ENCODE measurements at places on chromosomes 2 and 18.

GRCh38 chr2:44929735-44930273, 11.7 kb upstream of the SIX3 start:
- no peak for DNase-seq

DNA sequence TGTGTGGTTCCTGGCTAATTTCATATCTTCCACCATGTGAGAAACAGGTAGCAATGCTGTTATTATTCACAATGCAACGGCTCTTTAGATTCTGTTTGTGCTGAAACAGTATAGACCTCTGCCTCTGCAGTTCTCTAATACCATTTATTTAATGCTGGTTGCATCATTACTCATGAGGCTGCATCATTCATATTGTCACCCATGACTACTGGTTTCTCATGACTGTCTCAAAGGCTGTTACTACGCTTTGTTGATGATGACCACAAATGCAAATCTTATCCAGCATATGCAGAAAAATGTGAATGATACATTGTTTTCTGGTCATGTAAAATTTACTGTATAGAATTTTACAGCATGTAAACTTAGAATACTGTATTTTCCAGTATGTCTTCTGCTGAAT, 22.5 kb downstream of the CAVIN2 start:
- DNase-seq = no peak

GRCh38 chr2:200320344-200320743, 13.9 kb downstream of the SPATS2L start:
- peak; percentile 71 for DNase-seq

GRCh38 chr2:215360596-215360995, 48.7 kb downstream of the ATIC start:
- DNase-seq = no peak

- DNase-seq = no peak
Observed at GRCh38 chr2:88735853-88736252, 44.4 kb downstream of the RPIA start.

- DNase-seq = no peak
Observed at GRCh38 chr2:229622495-229623355, 91.6 kb downstream of the DNER start.

DNA sequence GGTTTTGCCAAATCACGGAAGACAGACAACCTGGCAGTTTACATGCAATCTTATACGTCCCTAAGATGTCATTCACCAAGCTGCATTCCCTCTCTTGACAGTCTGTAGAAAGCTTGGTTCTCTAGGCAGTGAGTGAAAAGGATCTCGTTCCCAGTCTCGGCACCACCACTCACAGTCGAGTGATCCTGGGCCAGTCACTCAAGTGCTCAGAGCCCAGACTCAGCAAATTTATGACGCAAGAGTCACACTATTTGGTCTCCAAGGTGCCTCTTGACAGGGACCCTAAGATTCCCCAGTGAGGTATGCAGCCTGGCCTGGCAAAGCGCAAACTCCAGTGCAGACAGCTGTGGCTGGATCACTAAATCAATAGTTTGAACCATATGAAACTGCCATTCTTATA, 77.9 kb downstream of the EIPR1 start:
- DNase-seq = no peak

GRCh38 chr2:225600865-225601264, 201.4 kb downstream of the NYAP2 start:
- DNase-seq = no peak

DNA sequence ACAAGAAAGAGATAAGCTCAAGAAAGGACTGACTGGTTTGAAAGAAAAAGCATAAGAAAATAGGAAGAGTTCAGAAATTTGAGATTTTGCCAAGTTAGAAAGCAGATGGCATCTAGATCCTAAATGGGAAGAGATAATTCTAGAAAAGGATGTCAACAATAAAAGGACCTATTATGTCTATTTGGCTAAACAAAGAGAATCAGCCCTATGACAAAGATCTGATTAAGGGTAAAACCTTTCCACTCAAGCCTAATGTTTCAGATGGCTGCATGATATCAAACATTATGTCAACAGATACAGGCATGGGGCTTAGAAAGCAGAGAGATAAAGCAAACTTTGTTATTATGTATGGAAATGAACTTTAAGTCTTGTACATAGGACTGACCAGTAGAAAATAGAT, 465.0 kb upstream of the TRIB2 start:
- DNase-seq = peak; percentile 29

Data from NCI-H2171 treated with DMSO at 0.1 percent for 48 hours (cell line).